Stimulated activated CD8-positive, alpha-beta memory T cell treated with anti-CD3 and anti-CD28 coated beads, Interleukin-7, amount 100 ng/mL, for 1 hour (primary cell): ENCODE measurements at places on chromosomes 2 and 18.

DNA sequence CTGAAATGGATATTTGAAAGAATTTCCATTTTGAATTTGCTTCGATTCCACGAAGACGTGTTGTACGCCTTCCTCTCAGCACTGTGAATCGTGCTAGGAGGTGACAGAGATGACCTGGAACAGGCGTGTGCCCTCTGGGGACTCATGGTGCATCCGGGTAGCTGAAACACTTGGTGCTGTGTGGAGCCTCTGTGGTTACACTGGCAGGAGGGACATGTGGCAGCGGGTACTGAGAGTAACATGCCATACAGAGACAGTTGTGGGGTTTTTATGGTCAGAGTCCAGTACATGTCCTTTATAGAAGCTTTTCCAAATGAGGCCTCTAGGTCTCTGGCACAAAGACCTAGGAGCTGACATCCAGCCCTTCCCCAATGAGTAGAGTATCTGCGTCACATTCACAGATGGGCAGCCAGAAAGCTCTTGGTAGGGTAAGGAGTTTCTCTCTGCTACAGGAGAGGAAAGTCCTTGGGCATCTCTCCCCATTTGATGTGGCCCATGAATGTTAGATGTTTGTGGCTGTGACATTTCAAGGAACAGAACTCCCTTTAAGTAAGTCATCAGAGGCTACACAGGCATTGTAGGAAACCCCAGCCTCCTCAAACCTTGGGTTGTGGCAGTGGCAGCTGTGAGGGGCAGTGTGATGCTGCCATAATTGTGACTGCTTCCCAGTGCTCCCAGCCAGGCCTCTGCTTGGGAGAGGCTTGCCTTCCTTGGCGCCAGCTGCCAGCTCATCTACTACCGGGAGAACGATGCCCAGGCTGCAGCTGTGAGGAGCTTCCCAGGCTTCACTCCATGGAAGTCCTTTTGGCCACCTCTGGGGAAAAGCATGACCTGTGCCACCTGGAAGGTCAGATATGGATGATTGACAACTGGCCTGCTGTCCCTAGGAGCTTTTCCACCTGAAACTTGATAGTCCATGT is 80.6 kb downstream of the ACOXL start:
- DNase-seq = no peak

- DNase-seq = no peak
Measured at GRCh38 chr2:201466050-201466675, 14.6 kb downstream of the STRADB start.

DNA sequence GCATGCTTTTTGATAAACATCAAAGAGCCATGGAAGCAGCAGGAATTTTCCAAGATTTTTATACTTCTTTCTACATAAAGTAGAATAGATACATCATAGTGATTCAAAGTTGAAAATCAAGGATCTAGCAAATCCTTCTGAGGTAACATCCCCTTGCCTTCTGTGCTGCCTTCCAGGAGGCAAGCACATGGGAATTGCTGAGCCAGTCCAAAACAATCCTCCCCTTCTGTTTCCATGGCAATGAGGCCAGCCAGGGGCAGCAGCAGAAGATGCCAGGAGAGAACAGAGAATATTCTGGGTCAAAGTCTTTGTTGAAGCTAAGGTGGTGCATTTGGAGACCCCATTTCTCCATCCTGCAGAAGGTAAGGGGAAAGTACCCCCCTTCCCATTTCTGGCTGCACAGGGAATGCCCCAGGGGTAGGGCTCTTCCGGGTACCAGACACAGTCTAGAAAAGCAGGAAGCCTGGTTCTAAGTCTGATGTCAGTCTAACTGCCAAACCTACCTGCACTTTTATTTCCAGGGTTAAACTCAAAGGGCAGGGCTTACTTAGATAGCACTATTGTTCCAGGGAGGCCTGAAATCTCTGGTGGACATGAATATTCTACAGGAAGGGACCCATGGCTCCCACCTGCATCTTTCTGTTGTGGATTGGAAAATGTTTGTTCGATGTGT is 22.1 kb downstream of the CENPA start:
- no peak for DNase-seq

GRCh38 chr18:32346671-32347070 is 124.0 kb downstream of the GAREM1 start:
- no peak for DNase-seq

- no peak for DNase-seq
Measured at GRCh38 chr2:134108113-134108512, 145.8 kb upstream of the MGAT5 start.

GRCh38 chr2:196163285-196163684 is 8.1 kb downstream of the STK17B start:
- DNase-seq = no peak

GRCh38 chr2:40279001-40279400 is 172.9 kb downstream of the SLC8A1 start:
- DNase-seq = no peak

DNA sequence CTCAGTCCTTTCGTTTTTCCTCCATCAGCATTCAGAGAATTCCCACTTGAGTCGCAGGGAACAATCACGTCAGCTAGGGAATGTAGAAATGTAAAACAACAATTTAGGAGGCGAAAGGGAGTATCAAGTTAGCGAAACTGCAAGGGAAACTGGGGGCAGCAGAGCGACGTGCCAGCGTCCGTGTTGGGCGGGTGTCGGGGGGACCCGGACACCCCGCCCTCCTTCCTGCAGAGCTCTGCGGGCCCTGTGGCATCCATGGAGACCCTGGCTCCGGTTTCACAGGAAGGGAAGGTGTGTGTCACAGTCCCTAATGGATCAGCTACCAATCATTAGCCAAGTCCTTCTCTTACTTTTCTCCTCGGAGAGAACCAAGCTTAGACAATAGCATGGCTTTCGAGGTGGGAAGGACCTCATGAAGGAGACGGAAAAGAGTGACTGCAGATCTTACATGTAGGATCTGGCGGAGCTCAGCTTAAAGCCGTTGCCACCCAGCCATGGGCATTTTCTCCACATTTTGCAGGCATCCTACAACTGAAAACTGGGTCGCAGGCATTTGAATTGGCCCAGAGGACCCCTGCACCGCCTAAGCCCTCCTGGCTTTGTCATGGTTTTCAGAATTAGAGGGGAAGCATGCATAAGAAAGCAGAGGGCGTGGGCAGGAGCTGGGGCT is 33.7 kb downstream of the SOX11 start:
- no peak for DNase-seq

DNA sequence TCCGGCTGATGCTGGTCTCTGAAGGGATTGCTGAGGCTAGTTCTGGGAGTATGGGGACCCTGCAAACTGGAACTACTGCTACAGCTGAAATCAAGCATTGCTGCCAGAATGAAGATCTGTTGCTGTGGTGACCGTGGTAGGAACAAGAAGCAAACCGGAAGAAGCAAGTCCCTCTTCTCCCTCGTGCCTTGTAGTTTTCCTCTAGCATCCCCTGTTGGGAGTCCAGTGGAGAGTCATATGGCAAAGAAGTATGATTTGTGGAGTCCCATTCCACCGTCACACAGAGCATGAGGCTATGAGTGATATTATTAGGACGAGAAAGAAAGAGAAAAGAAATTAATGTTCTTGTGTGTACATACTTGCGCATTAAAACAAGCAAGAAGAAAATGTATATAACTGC is 138.8 kb upstream of the SP5 start:
- DNase-seq = no peak

DNA sequence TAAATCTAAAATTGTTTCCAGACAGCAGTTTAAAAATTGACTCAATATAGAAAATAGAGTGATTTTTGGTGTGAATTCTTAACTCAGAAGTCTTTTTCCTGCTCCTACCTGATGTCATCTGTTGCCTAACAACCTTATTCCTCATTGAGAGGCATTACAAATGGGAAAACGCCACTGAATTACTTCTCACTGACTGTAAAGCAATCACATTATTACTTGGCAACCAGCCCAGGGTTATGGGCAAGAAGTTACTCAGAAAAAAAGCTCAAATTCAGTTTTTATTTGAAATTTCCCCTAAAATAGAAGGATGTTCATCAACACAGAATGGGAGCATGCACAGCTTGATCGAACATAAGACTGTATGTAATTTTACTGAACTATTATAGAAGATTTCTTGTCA is 201.8 kb upstream of the GULP1 start:
- no peak for DNase-seq

GRCh38 chr2:95273566-95274290 is 521 bp upstream of the PROM2 start:
- DNase-seq = no peak

DNA sequence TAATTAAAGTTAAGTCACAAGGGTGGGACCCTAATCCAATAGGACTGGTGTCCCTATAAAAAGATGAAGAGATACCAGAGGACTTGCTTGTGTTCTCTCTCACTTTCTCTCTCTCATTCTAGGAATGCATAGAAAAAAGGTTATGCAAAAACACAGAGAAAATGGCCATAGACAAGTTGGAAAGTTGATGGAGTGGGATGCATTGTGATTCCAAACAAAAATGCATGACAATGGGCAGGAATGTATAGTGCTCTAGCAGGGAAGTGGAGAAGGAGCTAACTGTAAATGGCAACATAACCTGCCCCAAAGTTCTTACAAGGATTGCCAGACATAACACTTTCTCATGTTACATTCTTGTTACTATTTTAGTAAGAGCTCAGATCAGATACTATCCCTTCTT is 301.6 kb upstream of the LRATD1 start:
- no peak for DNase-seq

- no peak for DNase-seq
Measured at GRCh38 chr2:189247276-189247675, 67.7 kb upstream of the COL5A2 start.

GRCh38 chr18:31100436-31101182 is 1.6 kb downstream of the DSC2 start:
- no peak for DNase-seq

- no peak for DNase-seq
Measured at GRCh38 chr2:51079945-51080344, 48.0 kb upstream of the NRXN1 start.

DNA sequence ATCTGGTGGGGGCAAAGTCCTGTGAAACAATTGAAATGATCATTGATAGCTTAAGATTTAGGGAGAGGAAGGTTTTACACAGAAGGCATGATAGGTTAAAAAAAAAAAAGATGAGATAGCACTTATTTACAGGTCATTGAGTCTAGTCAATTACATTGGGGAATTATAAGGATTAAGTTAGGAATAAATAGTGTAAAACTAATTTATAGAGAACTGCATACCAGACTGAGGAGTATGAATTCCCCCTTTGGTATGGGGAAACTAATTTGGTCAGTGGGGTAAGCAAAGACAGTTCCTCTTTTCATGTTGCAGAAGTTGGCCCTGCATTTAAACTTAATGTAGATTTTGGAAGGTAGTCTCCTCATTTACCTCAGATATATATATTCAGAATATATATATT is 10.8 kb downstream of the GLS start:
- no peak for DNase-seq

GRCh38 chr18:5900262-5900661 is 4.9 kb upstream of the TMEM200C start:
- DNase-seq = no peak

- no peak for DNase-seq
Measured at GRCh38 chr18:61551586-61551985, 218.4 kb downstream of the CDH20 start.

GRCh38 chr2:135997380-135997779 is 12.0 kb upstream of the DARS1 start:
- DNase-seq = no peak

- DNase-seq = no peak
Measured at GRCh38 chr2:154142480-154142879, 270.8 kb downstream of the GALNT13 start.

GRCh38 chr2:120310136-120310535 is 35.8 kb upstream of the INHBB start:
- no peak for DNase-seq

GRCh38 chr2:14340703-14341102 is 291.8 kb upstream of the LRATD1 start:
- DNase-seq = no peak

- no peak for DNase-seq
Measured at GRCh38 chr2:233081232-233081730, 21.1 kb downstream of the INPP5D start.

- no peak for DNase-seq
Measured at GRCh38 chr2:216350214-216350791, 22.0 kb downstream of the MARCHF4 start.

GRCh38 chr2:149873936-149874335 is 286.4 kb upstream of the MMADHC start:
- DNase-seq = no peak

DNA sequence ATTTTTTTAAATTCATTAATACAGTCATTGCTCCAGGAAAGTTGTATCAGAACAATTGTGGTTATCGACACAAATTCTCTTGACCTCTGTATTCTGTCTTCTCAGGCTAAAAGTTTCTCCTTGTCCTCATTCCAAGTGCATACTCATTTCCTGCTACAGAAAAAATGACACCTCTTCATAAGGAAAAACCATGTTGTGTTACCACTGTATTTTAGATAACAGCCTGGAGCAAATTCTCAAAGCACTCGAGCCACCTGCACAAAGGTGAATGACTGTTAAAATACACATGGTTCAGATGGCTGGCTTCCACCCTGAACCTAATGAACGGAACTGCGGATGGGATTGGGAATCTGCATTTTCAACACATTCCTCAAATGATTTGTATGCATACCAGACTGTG is 586.5 kb downstream of the EPHA4 start:
- DNase-seq = no peak

DNA sequence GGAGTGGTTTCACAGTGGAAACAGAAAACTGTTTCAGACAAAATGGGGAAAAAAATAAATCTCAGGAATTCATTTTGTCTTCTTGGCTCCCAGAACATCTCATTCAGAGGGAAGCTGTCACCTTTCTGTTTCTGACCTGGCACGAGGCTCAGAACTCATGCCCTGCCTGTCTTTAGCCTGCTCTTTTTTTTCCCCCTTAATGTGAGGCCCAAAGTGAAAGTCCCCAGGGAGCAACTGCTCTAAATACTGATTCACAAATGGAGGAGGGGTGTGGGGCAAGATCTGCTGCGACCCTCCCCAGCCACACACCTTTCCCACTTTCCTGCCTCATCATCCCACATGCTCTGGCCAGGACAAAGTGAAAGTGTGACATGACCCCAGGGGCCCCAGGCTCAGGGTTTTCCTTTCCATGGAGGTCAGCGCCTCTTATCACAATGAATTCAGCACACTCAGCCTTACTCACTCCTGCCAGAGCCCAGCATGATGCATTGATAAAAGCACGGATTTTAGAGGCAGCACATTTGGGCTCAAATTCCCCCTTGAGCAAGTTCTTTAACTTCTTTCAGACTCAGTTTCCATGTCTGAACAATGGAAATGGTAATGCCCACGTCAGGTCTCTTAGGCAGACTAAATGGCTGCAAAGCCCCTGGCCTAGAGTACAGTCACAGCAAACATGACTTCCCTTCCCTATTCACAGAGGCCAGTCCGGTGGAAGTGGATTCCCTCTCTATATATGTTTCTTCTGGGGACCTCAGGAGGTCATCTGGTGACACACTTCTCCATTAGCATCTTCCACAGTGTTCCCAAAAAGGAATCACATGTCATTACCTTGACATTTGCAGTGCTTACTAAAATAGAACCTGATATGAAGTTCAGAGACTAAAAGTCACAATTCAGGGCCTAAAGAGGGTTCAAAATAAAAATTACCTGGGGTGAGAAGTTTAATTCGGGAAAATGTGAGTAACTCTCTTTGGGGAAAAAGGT is 55.3 kb upstream of the TMEM163 start:
- DNase-seq = no peak
